Dorsolateral prefrontal cortex (tissue), 122 donors: ENCODE measurements at places on chromosomes 2 and 18.

DNA sequence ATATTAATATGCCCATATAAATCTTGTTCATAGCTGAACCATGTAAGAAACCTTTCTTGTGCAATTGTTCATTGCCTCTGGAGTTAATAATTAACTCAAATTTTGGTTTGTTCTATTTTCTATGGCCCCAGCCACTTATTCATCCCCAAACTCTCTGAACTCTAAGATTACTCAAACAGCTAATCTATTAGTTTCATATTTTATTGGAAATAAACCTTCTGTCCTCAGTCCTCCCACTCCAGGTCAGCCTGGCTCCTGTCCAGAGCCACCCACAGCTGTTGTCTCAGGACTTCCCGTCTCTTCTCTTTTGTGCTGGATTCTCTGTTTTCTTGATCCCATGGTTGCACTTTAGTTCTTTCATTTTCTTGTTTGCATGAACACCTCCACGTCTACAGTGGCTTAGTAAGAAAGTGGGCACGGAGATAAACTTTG lies 4.4 kb upstream of the RNF103 start:
- no peak for DNase-seq

- no peak for DNase-seq
Observed at GRCh38 chr2:158412206-158412605, 44.3 kb downstream of the CCDC148 start.

DNA sequence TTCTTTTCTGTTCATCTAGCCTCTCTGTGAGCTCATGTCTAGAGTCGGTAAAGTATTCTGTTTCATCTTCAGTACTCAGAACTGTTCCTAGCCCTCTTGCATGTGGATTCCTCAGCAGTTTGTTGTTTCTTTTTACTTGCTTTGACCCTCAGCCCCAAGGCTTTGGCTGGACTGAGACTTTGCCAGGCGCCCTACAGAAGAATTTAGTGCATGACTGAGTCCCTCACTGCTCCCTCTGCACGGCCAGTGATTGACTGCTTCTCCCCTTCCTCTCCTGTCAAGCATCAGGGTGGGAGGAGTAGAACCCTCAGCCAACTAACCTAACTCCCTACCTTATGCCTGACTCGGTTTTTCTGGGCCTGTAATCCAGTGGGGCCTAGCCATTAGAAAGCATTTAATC lies 109.8 kb downstream of the ESCO1 start:
- DNase-seq = no peak

DNA sequence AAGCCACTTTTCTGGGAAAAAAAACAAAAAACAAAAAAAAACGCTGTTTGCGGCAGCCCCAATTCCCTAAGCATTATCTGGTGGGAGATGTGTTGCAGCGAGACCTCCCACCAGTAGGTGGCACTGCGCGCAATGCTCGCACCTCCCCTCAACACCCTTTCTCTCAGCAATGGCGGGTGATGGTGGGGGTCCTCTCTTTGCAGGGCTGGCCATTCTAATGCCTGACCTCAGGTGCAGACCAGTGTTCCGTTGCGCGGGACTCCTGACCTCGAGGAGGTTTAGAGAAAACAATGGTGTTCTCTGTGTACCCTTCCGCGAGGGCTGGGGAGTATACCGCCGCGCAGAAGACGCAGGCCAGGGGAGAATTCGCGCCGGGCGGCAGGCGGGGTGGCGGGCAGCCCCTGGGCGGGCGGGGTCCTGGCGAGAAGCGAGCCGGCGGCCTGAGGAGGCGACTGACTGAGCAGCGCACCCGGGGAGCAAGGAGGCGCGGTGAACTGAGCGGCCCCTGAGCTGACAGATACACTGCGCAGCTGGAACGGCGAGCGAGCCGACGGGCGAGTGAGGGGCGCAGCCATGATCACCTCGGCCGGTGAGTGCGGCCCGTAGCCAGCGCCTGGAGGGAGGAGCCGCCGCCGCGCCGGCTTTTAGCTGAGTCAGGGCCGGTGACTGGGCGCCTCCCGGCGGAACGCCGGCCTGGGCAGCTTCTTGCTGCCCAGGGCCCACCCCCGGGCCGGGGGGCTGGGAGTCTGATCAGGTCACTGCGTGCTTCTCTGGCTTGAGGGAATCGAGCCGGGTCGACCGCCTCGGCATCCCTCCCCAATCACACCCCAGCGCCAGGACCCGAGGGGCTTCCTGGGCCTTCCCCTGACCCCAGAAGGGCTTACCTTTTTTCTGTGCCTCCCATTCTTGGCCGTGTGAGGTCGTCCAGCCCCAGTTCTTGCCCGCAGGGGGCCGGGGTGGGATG lies at the start of gene PSMD1:
PSMD1 (plus strand) TSS at position 415 of the 964 bp plus-strand sequence; CDS start at position 574, 159 bp downstream.
- DNase-seq = peak; percentile 88

GRCh38 chr2:173896755-173897154 lies 68.4 kb downstream of the SP3 start:
- DNase-seq = no peak

DNA sequence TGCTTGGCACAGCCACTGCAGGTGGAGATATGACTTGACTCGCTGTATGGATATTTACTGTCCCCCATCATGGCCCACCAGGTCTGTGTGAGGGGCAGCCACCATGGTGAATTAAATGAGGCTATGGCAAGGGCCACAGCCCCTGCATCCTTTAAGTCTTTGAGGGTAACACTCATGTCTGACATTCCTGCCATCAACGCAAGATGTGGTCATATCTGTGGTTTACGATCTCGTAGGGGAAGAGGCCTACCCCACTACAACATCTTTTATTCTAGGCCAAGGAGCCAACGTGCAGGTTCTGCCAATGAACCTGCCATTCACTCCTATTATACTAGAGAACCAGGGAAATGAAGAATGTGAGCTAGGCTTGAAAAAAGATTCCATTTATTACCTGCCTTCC lies 381.6 kb upstream of the ID2 start:
- no peak for DNase-seq

GRCh38 chr18:48161911-48162698 lies 231.6 kb upstream of the SMAD2 start:
- peak; percentile 53 for DNase-seq

DNA sequence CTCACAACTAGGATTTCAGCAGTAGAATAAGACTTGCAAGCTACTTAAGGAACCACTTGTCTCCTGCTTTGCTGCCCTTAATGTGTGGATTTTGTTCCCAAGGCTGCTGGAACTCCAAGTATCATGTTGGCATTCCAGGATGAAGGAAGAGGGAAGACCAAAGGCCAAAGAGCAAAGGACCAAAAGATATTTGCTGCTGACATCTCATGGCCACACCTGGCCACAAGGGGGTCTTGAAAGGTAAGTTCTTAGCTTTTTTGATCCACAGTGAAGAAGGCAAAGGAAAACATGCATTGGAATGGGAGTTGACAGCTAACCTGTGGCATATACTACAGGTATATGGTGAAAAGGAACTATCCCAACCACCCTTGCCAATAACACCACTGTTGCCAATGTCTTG lies 3.9 kb upstream of the MATN3 start:
- no peak for DNase-seq

- no peak for DNase-seq
Observed at GRCh38 chr2:7516484-7517063, 599.4 kb downstream of the RNF144A start.

GRCh38 chr2:7725850-7726242 lies 808.6 kb downstream of the RNF144A start:
- DNase-seq = no peak

DNA sequence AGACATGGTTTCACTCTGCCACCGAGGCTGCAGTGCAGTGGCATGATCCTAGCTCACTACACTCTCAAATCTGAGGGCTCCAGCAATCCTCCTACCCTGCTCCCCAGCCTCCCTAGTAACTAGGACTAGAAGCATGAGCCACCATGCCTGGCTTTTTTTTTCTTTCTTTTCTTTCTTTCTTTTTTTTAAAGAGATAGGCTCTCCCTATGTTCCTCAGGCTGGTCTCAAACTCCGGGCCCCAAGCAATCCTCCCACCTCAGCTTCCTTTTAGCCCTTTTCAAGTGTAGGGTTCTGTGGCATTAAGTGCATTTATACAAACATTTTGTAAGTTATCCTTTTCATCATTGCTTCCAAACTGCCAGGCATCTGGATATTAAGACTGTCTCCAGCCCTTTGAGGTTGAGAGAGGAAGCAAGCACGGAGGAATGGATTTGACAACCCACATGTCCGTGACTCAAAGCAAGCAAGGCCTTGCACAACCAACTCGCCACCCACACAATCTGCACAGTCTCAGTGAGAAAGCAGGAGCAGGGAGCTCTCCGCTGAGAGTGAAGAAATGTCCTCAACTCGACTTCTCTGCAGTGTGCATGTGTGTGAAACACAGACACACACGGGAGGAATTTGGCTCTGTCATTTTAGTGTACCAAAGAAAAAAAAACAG lies 65.6 kb downstream of the ATP8B1 start:
- DNase-seq = peak; percentile 5

DNA sequence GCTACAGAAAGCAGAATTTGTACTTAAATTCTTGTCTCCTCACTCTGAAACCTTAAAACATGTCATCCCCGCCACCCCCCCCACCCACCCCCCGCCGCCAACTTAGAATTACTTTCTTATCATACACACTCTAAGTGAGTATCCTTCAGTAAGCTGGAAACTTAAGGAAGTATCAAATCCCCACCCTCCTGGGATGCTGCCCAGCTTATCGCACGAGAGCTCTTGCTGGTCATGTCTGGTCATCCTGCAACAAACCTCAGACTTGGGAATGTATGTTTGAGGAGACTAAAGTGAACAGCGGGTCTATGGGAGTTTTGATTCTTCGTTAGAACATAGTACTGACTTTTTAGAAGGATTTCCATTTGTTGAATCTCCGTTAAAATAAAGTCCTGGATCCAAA lies 203.3 kb downstream of the PTGR3 start:
- DNase-seq = no peak

GRCh38 chr2:242053921-242054320 lies 184.4 kb downstream of the RTP5 start:
- DNase-seq = no peak

- DNase-seq = no peak
Observed at GRCh38 chr18:43571078-43571689, 293.9 kb upstream of the SYT4 start.

- DNase-seq = no peak
Observed at GRCh38 chr2:11175293-11175795, 20.1 kb downstream of the SLC66A3 start.

DNA sequence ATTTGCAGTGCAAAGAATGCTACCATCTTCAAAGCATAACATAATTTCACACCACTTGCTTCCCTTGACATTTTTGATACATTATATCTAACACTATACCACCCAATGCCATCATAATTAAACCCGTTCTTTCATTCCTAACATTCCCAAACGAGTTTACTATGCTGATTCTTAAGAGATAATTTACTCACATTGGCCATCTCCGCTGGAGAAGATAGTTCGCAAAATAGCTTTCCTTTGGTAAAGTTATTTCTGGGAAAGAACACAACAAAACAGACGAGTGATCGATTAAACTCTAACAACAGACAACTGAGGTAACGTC lies 716 bp downstream of the MMADHC start:
- DNase-seq = no peak

DNA sequence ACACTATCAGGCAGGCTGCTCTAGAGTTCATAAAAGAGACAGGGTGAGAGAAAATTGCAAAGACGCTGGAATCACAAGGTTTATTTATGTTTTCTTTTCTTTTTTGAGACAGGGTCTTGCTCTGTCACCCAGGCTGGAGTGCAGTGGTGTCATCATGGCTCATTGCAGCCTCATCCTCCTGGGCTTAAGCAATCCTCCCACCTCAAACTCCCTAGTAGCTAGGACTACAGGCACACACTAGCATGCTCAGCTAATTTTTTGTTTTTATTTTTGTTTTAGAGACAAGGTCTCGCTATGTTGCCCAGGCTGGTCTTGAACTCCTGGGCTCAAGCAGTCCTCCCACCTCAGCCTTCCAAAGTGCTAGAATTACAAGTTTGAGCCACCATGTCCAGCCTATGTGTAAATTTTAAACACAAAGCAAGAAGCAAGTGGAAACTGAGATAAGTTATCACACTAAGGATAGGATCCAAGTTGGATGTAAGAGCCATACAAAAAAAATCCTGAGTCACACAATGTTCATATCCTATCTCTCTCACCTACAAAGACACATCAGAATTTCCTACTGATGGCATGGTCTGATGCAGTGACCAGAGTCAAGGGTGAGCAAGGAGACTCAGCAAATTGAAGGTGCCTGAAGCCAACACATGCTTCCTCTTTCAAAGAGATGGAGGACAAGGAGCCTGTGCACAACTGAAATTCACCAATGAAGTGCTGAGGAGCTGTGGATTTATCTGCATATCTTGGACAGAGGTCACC lies 31.4 kb downstream of the MYL12B start:
- no peak for DNase-seq

DNA sequence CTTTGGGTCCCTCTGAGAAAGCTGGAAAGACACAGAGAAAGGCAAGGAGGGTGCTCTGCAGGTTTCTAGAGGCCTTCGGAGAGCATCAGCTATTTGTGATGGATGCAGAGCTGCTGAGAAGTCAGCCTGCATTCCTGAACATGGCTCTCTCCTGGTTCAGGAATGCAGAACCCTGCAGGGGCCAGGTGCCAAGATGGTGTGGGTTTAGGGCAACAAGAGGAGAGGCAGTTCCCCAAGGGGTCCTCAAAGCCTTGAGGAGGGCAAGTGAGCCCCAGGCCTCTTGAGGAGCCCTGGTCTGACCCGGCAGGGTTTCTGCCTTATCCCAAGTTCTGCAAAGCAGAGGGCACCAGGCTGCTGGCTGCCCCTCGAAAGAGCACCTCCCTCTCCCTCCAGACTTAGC lies 93.3 kb downstream of the HS1BP3 start:
- DNase-seq = no peak

DNA sequence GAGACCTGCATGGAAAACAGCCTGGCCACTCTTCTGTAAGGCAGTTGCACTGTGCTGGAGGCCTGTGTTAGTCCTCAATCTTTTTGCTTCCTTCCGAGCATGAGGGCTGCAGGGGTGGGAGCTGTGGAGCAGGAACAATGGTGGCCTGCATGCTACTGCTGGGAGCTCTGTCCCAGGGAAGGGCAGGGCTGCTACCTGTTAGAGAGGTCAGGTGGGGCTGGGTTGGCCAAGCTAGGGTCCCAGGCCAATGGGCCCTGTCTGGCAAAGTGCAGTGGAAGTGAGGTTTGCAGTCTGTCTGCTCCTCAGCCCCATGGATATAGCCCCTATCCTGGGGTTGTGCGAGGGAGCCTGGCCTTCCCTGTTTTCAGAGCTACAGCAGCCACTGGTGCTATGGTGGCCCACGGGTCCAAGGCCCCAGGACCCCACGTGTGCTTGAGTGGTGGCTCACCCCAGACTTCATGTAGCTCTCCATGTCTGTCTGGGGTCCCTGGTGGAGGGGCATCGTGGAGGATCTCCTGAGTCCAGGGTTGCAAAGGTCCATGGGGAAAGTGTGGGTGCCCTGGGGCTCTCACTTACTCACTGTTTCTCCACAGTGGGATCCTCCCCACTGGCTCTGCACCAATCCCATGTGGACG lies 1212.6 kb upstream of the NXPH2 start:
- no peak for DNase-seq
